Stimulated activated CD8-positive, alpha-beta memory T cell treated with anti-CD3 and anti-CD28 coated beads, Interleukin-4, amount 100 ng/mL, for 1 hour (primary cell): ENCODE measurements at places on chromosomes 11 and 22.

DNA sequence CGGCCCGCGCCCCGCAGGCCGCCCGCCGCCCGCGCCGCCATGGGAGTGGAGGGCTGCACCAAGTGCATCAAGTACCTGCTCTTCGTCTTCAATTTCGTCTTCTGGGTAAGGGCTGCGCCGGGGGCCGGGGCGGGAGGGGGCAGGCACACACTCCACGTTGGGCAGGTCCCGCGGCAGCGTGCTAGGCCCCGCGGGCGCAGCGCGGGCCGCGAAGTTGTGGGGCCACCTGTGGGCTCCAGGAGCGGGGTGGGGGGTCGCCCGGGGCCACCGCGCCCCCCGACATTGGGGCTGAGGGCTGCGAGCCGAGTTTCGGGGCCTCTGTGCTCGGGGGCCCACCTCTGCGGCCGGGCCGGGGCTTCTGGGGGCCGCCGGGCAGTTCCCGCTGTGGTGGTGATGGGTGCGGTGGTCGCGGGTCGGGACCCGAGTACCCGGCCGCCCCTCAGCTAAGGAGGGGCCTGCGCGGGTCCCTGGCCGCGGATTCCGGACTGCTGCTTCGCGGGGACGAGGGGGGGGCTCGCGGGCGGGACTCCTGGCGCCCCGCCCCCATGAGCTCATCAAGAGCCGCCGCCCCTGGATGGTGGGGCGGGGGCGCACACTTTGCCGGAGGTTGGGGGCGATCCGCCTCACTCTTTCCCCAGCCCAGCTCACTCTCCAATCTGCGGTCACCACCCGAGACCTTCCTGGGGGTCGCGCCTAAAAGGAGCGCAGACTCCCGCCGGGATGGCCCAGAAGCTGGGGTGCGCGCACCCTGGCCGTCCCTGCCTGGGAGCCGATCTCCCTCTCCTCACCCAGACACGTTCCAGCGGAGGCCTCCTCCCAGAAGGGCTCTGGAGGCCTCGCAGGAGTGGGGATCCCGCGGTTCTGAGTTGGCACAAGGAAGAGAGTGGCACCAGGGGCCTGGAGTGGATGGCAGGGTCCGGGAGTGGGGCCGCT is 667 bp downstream of the CD81 start:
- DNase-seq: no peak

DNA sequence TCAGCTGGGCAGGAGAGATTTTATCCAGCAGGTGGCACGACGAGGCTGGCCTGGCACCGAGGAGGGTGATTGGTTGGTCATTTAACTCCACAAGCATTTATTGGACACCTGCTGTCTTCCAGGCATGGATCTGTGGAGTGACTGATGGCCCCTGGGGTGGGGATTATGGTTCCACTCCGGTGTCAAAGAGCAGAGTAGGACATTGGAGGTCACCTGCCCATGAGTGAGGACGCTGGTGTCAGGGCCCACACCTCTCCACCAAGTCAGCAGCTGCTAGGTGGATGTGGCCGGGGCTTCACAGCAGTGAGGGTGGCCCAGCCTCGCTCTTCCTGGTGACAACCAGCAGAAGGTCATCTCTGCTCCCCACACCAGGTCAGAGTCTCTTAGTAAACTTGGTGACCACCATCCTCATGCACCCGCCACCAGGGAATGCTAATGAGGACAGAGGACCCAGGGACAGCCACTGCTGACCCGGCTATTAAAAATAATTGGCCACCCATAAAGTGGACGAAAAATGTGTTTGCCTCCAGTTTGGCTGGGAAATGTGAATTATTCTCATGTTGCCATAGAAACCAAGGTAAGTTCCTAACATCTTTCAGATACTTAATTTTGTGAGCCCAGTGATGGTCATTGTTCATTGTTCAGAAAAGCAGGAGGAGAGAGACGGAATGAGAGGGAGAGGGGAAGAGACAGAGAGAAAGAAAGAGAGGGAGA is 428.7 kb downstream of the TBC1D22A start:
- no peak for DNase-seq

GRCh38 chr22:30989474-30989873 is 20.4 kb downstream of the TUG1 start:
- no peak for DNase-seq

- no peak for DNase-seq
Observed at GRCh38 chr22:39208013-39208680, 36.6 kb downstream of the PDGFB start.

DNA sequence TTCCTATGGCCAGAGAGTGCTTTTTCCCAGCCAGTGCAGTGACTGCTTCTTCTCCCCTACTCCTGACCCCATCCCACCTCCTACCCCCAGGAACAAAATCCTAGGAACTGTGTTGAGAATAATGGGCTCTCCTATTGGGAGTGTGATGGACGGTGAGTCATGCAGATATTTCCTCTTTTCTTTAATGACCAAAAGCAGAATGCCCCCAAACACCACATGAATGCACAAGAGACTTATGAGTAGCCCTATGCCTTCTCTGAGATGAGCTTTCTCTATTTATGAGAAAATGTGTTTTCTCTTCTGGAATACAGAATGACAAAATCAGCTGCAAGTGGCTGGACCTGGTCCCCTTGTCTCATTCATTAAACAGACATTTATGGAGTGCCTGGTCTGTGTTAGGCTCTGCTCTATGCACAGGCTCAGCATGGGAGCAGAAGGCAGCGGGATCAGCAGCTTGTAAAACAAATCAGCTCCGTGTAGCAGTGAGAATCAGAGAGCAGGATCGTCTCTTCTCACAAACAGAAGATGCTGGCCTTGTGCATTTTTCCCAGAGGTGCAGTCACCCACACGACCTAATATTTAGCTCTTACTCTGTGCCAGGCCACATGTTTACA is 47.5 kb upstream of the GALNT18 start:
- DNase-seq: no peak

DNA sequence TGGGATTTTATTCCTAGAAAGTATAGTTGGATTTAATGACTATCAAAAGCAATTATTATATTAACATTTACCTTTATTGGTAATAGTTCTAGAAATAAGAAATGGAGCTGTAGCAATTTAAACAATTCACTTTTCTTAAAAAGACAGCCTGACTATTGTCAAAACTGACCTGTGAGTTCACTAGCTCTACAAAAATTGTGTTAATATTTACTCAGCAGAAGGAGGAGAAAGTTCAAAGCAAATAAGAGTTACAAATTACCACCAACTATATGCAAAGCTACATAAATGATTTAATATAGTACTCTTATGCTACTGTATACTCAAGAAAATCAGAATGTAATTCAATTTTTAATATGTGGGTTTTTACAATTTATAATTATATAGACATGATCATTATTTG is 310.0 kb downstream of the DCDC1 start:
- DNase-seq: no peak
